M059J (cell line): ENCODE measurements at places on chromosomes 13 and 19. TPM values are rescaled to one million over a fixed set of nuclear protein-coding genes. Genes with fewer than 3 reads are reported as not detected.

Gene C1QTNF9
- not detected in 2 replicates for total RNA-seq

Gene CERS1
- total RNA-seq: 0.98 and 1.1 TPM in 2 replicates

Gene FFAR2
- total RNA-seq: not detected in 2 replicates

Gene ZNF541
- 0.27 TPM in 1 of 2 replicates, not detected in the other for total RNA-seq

Gene HSD11B1L
- total RNA-seq: 10.7 and 13.7 TPM in 2 replicates

Gene KLF2
- total RNA-seq: 3.1 and 4.0 TPM in 2 replicates

Gene OR7C1
- total RNA-seq: 0.02 TPM in 1 of 2 replicates, not detected in the other

Gene TMEM59L
- 0.05 TPM in 1 of 2 replicates, not detected in the other for total RNA-seq

Gene NCCRP1
- total RNA-seq: not detected in 2 replicates

Gene ZNF446
- 5.4 and 10.9 TPM in 2 replicates for total RNA-seq

Gene CPB2
- total RNA-seq: not detected in 2 replicates

Gene RDH8
- total RNA-seq: not detected in 2 replicates

Gene A1BG
- 67.3 and 68.9 TPM in 2 replicates for total RNA-seq

Gene GPR183
- total RNA-seq: 0.12 and 0.74 TPM in 2 replicates

Gene OCEL1
- 7.9 and 9.7 TPM in 2 replicates for total RNA-seq

Gene IQCN
- 0.10 TPM in 1 of 2 replicates, not detected in the other for total RNA-seq

Gene ILF3
- 75.2 and 139 TPM in 2 replicates for total RNA-seq

Gene AP1M2
- total RNA-seq: 2.2 and 9.0 TPM in 2 replicates

Gene NLRP4
- total RNA-seq: 0.05 TPM in 1 of 2 replicates, not detected in the other

Gene HSH2D
- 11.1 and 12.6 TPM in 2 replicates for total RNA-seq

Gene CALR3
- not detected in 2 replicates for total RNA-seq

Gene BCL3
- 6.8 and 21.6 TPM in 2 replicates for total RNA-seq

Gene IRF2BP1
- 10.7 and 29.4 TPM in 2 replicates for total RNA-seq

Gene APOE
- total RNA-seq: 1.6 and 3.5 TPM in 2 replicates

Gene GPC5
- 0.25 TPM in 1 of 2 replicates, not detected in the other for total RNA-seq

Gene CGB2
- 1.7 and 4.2 TPM in 2 replicates for total RNA-seq

Gene FFAR3
- not detected in 2 replicates for total RNA-seq

Gene BEST2
- not detected in 2 replicates for total RNA-seq

Gene ZFP28
- 4.2 and 5.6 TPM in 2 replicates for total RNA-seq

Gene VSTM2B
- total RNA-seq: not detected in 2 replicates
